Kasumi-1 (cell line): ENCODE measurements at places on chromosomes 12 and 14.

GRCh38 chr12:131391399-131391798, 319.5 kb upstream of the SFSWAP start:
- DNase-seq: no peak

DNA sequence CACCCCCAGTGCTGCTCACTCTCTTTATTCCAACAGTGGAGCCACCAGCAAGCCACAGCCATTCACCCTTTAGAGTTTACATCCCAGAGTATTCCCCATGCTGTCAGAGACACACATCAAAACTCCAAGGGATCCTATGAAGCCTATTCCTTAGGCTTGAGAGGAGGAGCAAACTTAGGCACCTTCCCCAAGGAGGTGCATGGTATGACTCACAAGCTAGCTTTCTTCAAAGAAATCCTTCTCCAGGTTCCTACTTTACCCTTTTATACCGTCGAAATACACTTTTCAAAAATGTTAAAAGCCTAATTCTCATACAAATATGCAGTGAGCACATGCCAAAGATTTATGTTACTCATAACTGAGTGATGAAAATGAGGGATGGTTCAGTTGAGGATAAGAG, 175.4 kb downstream of the ETNK1 start:
- no peak for DNase-seq

- no peak for DNase-seq
Measured at GRCh38 chr12:39804898-39805297, 185.3 kb upstream of the ABCD2 start.

GRCh38 chr14:34935488-34935887, 47.3 kb upstream of the SRP54 start:
- DNase-seq: peak; percentile 14

DNA sequence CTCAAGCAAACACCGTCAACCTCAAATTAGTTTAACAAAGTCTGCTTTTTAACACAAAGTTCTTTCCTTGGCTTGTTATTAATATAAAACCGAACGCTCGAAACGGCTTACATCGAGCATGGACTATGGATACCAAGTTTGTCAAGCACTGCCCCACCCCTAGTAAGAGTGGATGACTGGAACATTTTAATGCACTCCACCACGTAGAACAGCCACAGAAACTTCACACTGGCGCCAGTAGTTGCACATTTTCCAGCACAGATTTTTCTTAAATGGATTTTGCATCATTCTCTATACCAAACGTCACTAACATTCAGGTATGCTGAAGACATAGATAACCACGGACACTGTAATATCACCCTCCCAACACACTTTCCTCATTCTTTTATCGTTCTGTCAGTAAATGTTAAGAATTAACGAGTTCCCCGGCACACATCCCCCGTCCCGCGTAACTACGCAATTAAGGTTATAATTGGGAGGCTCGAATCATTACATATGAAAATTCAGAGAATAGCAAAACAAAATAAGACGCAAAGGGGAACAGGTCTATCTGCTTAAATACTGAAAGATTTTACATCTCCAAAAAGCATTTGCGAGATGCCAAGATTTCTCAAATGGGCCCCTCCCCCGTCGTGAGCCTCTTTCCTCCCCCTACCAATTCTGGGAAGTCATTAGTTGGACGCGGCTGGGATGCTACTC, 990 bp downstream of the FERMT2 start:
- DNase-seq: no peak
